Mesothelial cell of epicardium (in vitro differentiated cells): ENCODE measurements at places on chromosomes 6 and 20. TPM values are rescaled to one million over a fixed set of nuclear protein-coding genes. Genes with fewer than 3 reads are reported as not detected.

- peaks cover 25% of the 10 kb centered on the region for H3K4me1 ChIP-seq
- DNase-seq = no peak
- H3K36me3 ChIP-seq = peaks cover 6% of the 10 kb centered on the region
- no peak overlapping the region for H3K4me3 ChIP-seq
- H3K27ac ChIP-seq = peak overlapping the region; percentile 57
These were observed 54.7 kb downstream of the TRAM2 start for GRCh38 chr6:52522151-52522626.

The KHDC1L gene
- 0.56 to 0.95 TPM (median 0.58 TPM) in 3 replicates for total RNA-seq

DNA sequence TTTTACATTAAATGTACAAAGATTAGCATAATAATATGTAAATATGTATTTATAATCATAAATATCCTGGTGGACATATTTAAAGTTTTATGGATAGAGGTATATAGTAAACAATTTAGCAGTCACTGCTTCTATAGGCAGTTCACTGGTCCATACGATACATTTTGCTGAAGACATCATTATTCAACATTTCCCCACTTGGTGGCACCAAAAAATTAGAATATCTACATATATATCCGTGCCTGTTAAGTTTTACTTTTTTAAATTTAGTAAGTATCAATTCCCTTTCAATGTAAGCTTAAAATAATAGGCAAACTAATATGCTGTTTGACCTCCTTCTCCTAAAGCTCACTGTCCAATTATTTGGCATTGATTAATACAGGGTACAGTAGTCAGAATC lies 64.2 kb downstream of the LMBRD1 start:
- no peaks in the 10 kb centered on the region for H3K4me1 ChIP-seq
- no peak overlapping the region for H3K4me3 ChIP-seq
- peaks cover 15% of the 10 kb centered on the region for H3K36me3 ChIP-seq
- H3K27ac ChIP-seq = no peak overlapping the region
- no peak for DNase-seq
- H3K27me3 ChIP-seq = no peaks in the 10 kb centered on the region

The CEP250 gene
- total RNA-seq = 65.5 to 69.6 TPM (median 68.4 TPM) in 3 replicates

GRCh38 chr6:100167585-100167984 lies 173.6 kb upstream of the MCHR2 start:
- no peak overlapping the region for H3K4me3 ChIP-seq
- H3K27me3 ChIP-seq = peaks cover 7% of the 10 kb centered on the region
- H3K36me3 ChIP-seq = no peaks in the 10 kb centered on the region
- DNase-seq = no peak
- H3K27ac ChIP-seq = no peak overlapping the region

The DACT2 gene
- 7.3 to 8.0 TPM (median 7.4 TPM) in 3 replicates for total RNA-seq

The GPR6 gene
- not detected in 3 replicates for total RNA-seq

The SLC22A2 gene
- total RNA-seq = 0.07 TPM in 1 of 3 replicates, not detected in the others

DNA sequence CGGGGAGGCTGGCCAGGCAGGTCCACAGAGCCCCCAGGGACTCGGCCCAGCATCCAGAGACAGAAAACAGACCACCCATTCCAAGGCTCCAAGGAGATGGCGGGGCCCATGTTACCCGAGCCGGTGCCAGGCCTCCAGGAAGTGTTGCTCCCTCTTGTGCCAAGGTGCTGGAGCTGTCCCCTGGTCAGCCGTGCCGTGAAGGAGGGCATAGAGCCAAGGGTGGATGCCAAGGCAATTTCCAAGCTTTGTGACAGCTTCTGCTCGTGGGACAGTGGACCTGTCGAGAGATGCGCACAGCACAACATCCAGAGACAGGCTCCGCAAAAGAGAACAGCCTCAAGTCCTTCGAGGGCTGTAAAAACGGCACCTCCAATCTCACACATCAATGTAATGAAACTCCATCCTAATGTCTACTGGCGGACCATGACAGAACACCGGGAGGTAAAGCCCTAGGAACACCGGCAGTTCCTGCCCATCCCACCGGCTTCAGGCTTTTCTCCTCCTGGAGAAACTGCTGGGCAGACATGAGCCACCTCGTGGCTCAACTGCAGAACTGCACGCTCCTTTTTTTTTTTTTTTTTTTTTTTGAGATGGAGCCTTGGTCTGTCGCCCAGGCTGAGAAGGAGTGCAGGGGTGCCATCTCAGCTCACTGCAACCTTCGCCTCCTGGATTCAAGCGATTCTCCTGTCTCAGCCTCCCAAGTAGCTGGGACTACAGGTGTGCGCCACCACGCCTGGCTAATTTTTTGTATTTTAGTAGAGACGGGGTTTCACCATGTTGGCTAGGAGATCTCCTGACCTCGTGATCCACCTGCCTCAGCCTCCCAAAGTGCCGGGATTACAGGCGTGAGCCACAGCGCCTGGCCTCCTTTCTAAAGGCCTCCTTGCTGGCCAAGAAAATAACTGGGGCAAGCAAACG lies 30.9 kb upstream of the AVP start:
- peaks cover 19% of the 10 kb centered on the region for H3K36me3 ChIP-seq
- H3K4me1 ChIP-seq = peaks cover 2% of the 10 kb centered on the region
- DNase-seq = no peak
- no peak overlapping the region for H3K27ac ChIP-seq
- H3K27me3 ChIP-seq = no peaks in the 10 kb centered on the region

DNA sequence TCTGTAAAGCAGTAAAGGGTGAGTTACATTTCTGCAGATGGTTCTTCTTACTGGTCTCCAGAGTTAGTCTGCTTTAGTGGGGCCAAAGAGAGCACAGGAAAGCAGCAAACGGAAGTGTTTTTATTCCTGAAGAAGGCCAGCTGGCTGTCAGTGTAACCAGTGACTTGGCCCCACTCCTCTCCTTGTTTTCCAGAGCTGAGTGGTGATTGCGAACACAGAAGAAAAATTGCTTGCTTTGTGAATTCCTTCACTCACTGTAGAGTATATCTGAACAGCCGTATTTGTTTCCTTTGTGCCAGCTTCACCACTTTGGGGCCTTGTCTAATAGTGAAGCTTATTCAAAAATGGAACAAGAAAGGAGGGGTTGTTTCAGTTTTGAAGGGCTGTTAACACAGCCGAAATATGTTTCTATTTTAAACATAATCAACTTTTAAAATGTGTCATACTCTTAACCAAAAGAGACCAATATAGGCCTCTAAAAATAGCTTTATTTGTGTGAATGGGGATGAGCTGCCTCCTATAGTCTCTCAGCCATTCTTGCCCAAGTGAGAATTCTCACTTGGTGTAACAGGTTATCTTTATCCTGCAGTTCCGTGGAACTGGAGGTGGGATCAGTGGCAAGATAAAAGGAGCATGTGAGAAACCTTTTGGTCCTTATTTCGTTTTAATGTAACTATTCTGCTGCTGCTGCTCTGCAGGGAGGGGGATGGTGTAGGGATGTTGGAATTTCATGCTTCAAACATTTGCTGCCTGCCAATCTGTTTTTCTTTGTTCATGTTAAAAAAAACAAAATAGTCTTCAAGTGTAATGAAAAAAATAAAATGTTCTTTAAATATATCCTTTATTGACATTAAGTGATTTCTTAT lies 37.8 kb downstream of the ZC2HC1B start:
- H3K36me3 ChIP-seq = no peaks in the 10 kb centered on the region
- DNase-seq = no peak
- no peaks in the 10 kb centered on the region for H3K4me1 ChIP-seq
- H3K4me3 ChIP-seq = no peak overlapping the region

- H3K36me3 ChIP-seq = no peaks in the 10 kb centered on the region
- DNase-seq = no peak
- H3K27ac ChIP-seq = no peak overlapping the region
- peaks cover 3% of the 10 kb centered on the region for H3K27me3 ChIP-seq
- H3K4me3 ChIP-seq = no peak overlapping the region
- peaks cover 1% of the 10 kb centered on the region for H3K4me1 ChIP-seq
These were observed 501.4 kb downstream of the BCKDHB start for GRCh38 chr6:80607811-80608391.

DNA sequence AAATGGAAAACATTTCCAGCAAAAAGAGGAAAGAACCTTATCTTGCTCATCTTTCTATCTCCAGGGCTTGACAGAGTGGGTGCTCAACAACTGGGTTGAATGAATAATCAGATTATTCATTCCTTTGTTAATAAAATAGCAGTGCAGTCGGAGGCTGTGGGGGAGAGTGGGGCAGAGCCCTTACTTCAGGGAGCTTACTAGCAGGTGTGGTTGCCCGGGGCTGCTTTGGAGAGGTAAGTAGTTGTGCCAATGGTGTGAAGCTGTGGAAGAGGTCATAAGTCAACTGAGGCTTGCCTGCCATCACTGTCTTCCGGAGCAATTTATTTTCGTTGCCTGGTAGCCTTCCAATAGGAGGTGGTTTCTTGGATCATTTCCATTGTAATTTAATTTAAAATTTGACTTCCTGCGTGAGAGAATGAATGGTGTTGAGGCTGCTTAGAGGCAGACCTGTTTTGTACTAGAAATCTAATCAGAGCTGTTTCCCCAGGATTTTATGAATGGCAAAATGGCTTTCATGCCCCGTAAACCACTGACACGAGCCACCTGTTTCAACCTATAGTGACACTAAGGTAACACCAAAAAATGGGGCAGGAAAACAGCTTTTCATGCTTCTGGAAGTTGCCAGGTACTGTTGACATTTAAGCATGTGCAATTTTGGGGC lies 51.4 kb downstream of the ZDHHC14 start:
- no peaks in the 10 kb centered on the region for H3K36me3 ChIP-seq
- H3K27ac ChIP-seq = peak overlapping the region; percentile 7
- DNase-seq = no peak
- peaks cover 35% of the 10 kb centered on the region for H3K4me1 ChIP-seq
- peaks cover 13% of the 10 kb centered on the region for H3K27me3 ChIP-seq
- H3K4me3 ChIP-seq = no peak overlapping the region

- H3K4me3 ChIP-seq = peak overlapping the region; percentile 56
- peaks cover 84% of the 10 kb centered on the region for H3K4me1 ChIP-seq
- DNase-seq = peak; percentile 61
- no peaks in the 10 kb centered on the region for H3K27me3 ChIP-seq
- no peaks in the 10 kb centered on the region for H3K36me3 ChIP-seq
These were observed 76.2 kb upstream of the FOXP4 start for GRCh38 chr6:41470029-41470330.

DNA sequence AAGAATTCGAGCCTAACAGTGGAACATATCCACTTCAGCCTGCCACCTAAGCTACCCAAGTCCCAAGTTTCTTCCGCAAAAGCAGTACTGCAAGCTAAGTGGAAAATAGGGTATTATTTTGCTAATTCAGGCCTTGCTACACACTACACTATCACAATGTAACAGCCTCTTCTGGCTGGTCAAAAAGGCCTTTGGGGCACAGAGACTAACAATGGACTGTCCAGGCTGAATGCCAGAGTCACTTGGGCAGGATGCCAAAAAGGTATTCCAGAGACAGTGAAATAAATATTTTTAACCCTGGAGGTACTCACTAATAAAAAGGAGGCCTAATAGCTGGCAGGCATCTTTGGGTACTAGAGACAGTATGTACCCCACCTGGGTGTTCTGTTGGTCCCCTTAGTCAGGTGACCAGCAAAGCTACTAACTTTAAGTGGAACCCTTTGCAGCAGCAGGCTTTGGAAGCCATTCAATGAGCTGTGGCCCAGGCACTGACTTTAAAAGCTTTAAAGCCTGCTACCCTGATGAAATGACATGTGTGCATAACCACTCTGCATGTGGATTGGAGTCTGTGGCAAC lies 692.1 kb downstream of the HTR1B start:
- no peaks in the 10 kb centered on the region for H3K36me3 ChIP-seq
- H3K27me3 ChIP-seq = no peaks in the 10 kb centered on the region
- no peak overlapping the region for H3K27ac ChIP-seq
- no peak overlapping the region for H3K4me3 ChIP-seq
- peaks cover 5% of the 10 kb centered on the region for H3K4me1 ChIP-seq
- DNase-seq = no peak

The LAMA2 gene
- total RNA-seq = 56.8 to 70.0 TPM (median 63.2 TPM) in 3 replicates

- H3K27me3 ChIP-seq = no peaks in the 10 kb centered on the region
- H3K4me1 ChIP-seq = peaks cover 40% of the 10 kb centered on the region
- H3K4me3 ChIP-seq = peak overlapping the region; percentile 35
- DNase-seq = peak; percentile 38
- H3K27ac ChIP-seq = peak overlapping the region; percentile 94
These were observed 289.4 kb upstream of the STXBP5 start for GRCh38 chr6:146914489-146915483.

DNA sequence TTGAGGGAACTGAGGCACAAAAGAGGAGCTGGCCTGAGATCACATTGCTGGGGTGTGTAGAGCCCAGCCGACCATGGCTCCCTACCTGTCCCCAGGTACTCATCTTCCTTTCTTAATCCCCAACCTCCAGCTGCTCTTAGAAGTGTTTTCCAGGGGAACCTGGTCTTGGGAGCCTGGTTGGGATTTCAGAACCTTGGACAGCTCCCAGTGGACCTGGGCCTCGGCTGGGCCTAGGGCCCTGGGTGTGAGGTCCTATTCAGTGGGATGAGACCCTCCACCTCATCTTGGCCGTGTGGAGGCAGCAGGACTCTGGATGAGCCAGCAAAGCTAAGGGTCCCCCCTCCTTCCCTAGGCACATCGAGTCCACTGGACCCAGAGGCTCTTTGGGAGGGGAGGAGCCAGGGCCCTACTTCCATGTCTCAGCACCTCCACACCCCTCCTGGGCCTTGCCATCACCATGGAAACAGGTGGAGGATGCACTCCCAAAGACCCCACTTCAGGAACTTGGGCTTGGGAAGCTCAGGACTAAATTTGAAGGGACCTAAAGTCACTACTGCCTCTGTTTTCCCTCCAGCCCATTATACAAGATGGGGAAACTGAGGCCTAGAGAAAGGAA lies 38.5 kb downstream of the DLGAP4 start:
- H3K4me3 ChIP-seq = no peak overlapping the region
- H3K36me3 ChIP-seq = no peaks in the 10 kb centered on the region
- H3K27me3 ChIP-seq = peaks cover 6% of the 10 kb centered on the region
- no peak overlapping the region for H3K27ac ChIP-seq

DNA sequence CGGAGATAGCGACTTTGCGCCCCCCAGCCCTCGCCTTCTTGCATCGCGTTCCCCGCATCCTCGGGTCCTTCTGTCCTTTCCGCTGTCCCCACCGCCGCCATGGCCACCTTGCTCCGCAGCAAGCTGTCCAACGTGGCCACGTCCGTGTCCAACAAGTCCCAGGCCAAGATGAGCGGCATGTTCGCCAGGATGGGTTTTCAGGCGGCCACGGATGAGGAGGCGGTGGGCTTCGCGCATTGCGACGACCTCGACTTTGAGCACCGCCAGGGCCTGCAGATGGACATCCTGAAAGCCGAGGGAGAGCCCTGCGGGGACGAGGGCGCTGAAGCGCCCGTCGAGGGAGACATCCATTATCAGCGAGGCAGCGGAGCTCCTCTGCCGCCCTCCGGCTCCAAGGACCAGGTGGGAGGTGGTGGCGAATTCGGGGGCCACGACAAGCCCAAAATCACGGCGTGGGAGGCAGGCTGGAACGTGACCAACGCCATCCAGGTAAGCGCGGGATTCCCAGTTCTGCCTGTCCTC lies 401 bp downstream of the SLC32A1 start:
- peaks cover 99% of the 10 kb centered on the region for H3K27me3 ChIP-seq
- peak overlapping the region; percentile 42 for H3K4me3 ChIP-seq
- no peaks in the 10 kb centered on the region for H3K36me3 ChIP-seq
- DNase-seq = no peak

DNA sequence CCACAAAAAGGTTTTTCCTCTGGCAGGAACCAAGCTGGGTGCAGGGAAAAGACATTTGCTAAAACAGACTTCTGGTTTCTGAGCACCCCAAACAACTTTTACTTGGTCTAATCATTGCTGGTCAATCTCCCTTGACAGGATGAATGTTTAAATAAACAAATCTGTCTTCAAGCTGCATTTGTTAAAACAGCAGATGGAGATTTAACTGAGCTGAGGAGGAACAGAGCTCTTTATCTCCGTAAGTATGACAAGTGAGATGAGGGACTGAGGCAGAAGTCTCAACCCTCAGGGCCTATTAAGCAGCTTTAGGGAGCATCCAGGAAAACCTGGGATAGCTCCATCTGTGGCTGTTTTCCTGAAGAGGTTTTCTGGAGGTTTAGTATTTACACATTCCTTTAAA lies 40.6 kb downstream of the NINL start:
- no peak for DNase-seq
- no peaks in the 10 kb centered on the region for H3K27me3 ChIP-seq
- H3K27ac ChIP-seq = peak overlapping the region; percentile 92
- H3K36me3 ChIP-seq = peaks cover 4% of the 10 kb centered on the region
- H3K4me1 ChIP-seq = peaks cover 59% of the 10 kb centered on the region

The DEFB121 gene
- total RNA-seq = not detected in 3 replicates
